ENCODE measurements at places on chromosomes 1 and 21.

GRCh38 chr1:3274972-3275371 is 179.5 kb upstream of the ARHGEF16 start:
- no peak for DNase-seq

- no peak for DNase-seq
These were observed 8.0 kb downstream of the SDHB start for GRCh38 chr1:17045634-17046333.

GRCh38 chr21:38931291-38931690 is 125.6 kb downstream of the ETS2 start:
- DNase-seq = no peak

GRCh38 chr1:115813727-115814126 is 27.2 kb downstream of the NHLH2 start:
- no peak for DNase-seq

GRCh38 chr1:66932291-66932690 is 7.5 kb downstream of the MIER1 start:
- DNase-seq = no peak

GRCh38 chr1:169623132-169623926 is 6.6 kb downstream of the SELP start:
- DNase-seq = no peak

DNA sequence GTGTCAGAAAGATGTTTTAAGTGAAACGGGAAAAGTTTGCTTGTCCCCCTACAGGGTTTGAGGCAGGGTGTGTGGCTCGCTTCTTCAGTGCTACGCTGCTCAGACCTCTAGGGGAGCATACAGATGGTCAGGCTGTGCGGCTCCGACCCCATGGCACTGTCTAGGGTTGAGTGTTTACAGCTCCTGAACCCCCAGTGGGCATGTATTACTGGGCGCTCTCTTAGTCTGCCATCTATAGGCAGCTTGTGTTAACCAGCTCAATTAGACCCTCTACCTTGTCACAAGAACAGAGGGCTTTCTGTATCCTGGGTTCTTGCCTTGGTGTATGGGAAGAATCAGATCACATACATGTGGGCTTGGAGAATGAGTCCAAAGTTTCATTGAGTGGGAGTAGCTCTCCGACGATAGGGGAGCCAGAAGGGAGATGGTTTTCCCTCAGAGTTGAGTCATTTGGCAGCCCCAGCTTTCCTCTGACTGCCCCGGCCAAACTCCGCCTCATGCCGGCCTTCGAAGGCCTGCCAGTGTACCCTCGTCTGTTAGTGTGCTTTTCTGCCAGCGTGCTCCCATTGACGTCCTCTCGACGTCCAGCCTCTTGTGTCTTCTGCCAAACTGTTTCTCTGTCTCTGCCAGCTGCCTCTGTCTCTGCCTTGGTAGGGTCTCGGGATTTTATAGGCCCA is 38.6 kb upstream of the ADGRL4 start:
- no peak for DNase-seq

DNA sequence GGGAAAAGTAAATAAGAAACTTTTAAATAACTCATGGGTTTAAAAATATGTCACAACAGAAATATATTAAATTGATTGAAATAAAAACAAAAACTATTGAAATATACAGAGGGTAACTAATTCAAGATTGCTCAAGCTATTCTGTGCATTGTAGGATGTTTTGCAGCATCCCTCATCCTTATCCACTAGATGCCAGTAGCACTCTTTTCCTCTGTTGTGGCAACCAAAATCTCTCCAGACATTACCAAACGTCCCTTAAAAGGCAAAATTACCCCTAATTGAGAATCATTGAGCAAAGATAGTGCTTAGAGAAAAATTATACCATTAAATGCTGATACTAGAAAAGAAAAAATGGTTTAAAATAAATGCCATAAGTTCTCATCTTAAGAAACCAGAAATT is 682.6 kb downstream of the RWDD3 start:
- no peak for DNase-seq

GRCh38 chr1:22750685-22751051 is 40.0 kb downstream of the EPHB2 start:
- no peak for DNase-seq

DNA sequence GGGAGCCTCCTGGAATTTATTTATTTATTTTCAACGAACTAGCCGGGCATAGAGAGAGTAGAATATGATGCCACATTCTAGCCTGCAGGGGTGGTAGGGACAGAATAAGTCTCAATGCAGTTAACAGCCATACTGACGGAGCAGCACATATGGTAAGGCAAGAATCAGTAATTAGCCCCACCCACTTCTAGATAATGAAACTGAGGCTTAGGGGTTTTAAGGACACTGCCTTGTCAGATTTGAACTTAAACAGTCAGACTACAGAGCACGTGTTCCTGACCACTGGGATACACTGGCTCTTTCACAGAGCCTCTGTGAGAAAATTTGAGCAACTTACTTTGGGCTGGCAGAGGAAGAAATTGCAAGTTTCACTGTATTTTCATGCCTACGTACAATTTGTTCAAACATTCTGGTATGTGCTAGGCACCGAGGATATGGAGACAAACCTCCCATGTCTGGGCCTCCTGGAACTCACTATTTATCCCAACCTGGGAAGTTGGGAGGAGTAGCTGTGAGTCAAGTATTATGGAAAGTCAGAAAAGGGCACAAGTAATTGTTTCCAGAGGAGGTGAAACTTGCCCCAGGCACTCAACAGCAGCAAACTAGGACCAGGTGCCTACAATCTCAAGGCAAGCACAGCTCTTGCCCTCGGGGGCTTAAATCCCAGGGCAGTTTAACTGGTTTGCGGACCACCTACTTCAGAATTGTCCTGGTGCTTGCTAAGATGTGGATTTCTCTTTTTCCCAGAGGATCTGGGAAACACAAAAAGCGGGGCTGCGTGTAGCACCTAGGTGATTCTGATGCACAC is 1.6 kb upstream of the CLIC4 start:
- DNase-seq = no peak

GRCh38 chr1:99737016-99737415 is 29.4 kb downstream of the FRRS1 start:
- no peak for DNase-seq

GRCh38 chr1:32334864-32335534 is 1.0 kb downstream of the MARCKSL1 start:
- DNase-seq = no peak

GRCh38 chr1:165047994-165048393 is 308.5 kb downstream of the LMX1A start:
- no peak for DNase-seq

DNA sequence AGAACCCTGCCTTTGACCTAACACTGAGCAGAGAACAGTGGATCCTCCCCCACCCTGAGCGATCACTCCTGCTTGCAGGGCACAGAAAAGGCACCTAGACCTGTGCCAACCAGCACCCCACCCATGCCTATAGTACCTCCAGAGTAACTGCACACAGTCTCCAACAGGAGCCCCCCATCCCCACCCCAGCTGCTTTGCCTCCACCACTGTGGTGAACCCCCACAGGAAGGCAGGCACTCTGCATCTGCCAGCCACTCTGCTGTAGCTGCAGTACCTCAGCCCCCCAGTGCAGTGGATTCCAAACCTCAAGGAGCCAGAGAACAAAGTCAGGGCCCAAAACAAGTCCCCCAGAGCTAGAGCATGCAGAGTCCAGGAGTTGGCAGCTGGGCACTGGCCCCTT is 10.7 kb downstream of the SPATC1L start:
- no peak for DNase-seq

DNA sequence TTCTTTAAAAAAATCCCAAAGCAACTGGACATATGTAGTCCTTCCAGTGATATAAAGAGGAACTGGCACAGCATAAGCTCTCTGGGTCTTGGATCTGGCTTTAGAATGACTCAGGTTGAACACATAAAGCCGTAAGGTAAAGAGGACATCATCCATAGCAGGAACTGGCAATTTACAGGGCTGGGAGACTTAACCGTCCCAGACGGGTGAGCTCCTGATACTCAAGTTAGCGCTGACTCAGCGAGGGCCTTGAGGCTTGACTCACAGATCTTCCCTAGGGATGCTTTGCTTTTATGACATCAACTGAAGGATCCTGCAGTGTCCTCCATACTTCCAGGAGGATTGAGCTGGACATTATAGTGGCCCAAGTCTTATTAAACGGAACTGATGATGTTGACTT is 154.1 kb downstream of the CLIC6 start:
- DNase-seq = no peak

DNA sequence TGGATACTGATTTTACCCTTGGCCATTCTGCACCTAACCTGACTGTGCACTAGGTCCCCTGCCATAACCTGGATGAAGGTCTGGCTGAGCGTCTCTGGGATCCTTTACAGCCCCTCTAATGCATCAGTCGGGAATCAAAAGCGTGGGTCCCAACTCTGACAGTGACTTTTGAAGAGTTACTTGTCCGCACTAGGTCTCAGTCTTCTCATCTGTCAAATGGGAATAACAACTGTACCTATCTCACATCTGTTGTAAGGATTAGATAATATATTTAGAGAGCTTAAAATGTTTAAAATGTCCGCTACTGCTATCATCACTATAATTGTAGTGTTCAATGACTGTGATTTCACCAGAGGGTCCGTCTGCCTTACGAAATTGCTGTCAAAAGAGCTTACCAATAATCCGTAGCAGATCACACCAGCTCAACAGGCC is 746 bp downstream of the TADA1 start:
- DNase-seq = no peak

DNA sequence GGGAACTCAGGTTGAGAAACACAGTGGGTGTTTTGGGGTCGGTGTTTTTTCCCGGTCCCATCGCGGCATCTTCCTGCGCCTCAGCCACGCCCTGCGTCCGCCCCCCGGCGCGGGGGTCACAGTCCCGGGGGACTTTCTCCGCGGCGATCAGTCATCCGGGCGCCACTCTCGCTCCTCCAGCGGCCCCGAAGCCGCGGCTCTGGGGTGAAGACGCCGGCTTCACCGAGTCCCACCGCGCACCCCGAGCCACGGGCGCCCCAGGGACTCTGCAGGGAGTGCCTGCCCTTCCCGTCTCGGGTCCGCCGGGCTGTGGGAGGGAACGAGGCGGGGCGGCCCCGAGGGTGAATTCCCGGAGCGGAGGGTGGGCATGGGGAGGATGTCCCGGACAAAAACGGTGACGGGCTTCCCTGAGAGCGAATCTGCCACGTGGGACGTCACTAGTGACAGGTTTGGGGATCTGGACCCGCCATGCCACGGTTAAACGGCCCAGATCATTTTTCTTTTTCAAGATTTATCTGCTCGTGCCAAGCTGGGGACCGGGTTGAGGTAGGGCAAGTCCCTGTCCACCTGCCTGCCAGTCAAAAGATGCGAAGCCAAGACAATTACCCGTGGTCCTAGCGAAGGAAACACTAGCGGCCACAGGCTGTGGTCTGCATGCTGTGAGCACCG is 717 bp upstream of the BATF3 start:
- no peak for DNase-seq

GRCh38 chr1:60895701-60896100 is 186.7 kb upstream of the NFIA start:
- DNase-seq = no peak

DNA sequence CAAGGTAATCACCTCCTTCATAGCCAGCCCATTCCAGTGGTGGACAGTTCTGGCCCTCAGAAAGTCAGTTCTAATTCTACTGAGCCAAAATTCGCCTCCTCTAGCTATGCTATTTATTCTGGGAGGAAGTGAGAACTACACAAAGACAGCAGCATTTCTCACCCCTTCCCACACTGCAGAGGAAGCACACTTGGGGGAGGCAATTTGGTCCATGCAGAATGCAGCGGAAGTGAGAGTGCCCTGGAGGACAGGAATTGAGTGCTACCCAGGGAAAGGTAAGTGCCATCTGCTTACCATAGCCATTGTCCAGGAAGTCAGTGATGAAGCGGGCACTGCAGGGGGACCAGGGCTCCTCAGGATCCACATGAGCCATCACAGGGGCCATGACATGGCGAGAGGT is 3.7 kb downstream of the ADAMTS4 start:
- no peak for DNase-seq

- DNase-seq = no peak
These were observed at the start of gene B3GALNT2 for GRCh38 chr1:235504122-235504493. TSS of gene B3GALNT2 (minus strand) at chr1:235504452. CDS start at chr1:235504252, 200 bp downstream.

DNA sequence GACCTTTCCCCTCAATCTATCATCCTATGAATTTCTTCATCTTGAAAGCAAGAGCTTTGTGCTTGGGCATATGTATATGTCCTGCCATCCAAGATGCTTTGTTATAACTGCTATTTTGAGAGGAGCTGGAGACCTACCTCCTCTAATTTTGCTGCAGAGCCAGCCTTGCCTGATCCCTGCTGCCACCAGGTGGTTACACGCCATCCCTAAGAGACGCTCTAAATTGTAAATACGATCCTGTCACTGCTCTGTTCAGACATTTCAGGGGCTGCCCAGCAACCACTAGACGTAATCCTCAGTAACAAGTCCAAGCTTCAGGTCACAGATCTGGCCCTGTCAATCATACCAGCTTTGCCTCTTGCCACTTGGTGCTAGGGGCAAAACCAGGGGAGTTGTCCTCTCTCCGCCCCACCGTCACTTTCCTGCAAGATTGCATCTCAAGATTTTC is 32.9 kb downstream of the GPA33 start:
- DNase-seq = no peak

DNA sequence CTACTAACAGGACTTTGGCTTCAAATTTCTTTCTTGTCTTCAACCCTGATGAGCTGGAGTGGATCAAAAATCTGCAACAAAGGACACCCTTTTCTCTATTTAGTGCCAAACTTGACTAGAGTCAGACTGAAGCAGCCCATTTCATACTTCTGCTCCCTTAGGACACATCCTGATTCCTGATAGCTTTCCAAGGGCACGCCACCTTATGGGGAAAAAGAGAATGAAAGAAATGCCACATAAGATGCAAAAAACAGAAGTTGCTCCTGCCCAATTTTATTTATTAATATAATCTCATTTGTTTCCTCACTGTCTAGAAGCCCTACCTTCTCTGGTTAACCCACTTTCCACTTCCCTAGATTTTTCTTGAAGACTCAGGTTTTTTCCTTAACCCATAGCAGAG is 72.7 kb upstream of the NBPF4 start:
- DNase-seq = no peak

- no peak for DNase-seq
These were observed 31.3 kb upstream of the ANGPTL7 start for GRCh38 chr1:11157867-11158266.

GRCh38 chr21:16455526-16455925 is 725.7 kb downstream of the USP25 start:
- no peak for DNase-seq

DNA sequence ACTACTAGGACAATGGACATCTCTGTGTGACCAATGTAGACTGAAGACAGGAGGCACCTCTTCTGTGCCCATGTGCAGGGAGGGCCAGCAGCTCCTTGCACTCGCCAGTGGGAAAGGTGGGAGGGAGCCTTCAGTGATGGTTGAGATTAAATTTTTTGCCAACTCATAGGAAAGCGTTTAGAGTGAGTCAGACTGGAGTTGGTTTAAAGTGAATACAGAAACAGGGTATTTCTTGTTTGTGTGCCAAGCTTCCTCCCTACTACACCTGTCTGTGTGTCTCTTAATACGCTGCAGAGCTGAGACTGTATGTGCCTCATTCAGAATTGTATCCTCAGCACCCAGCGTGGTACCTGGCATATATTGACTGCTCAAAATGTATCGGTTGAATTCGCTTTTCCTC is 13.5 kb upstream of the COL16A1 start:
- no peak for DNase-seq

GRCh38 chr1:226912587-226913176 is 27.4 kb upstream of the COQ8A start:
- DNase-seq = no peak

- DNase-seq = no peak
These were observed 14.3 kb downstream of the LMX1A start for GRCh38 chr1:165342168-165342567.

Data from SIG-M5 (cell line).